Cerebellum (tissue), 4 donors: ENCODE measurements at places on chromosomes 7 and 10. TPM values are rescaled to one million over a fixed set of nuclear protein-coding genes. Genes with fewer than 3 reads are reported as not detected.

- DNase-seq = no peak
Observed at GRCh38 chr7:13912715-13913278, 76.7 kb downstream of the ETV1 start.

Gene C10orf105
- 1.00 TPM for total RNA-seq

Gene ACTL6B
- total RNA-seq = 58.7 TPM

Gene PNLIPRP2
- total RNA-seq = not detected

Gene C10orf67
- 0.54 TPM for total RNA-seq

Gene FBXL13
- 9.2 TPM for total RNA-seq

- DNase-seq = no peak
Observed at GRCh38 chr10:71801361-71801760, 28.0 kb upstream of the VSIR start.

Gene HYAL4
- total RNA-seq = not detected

Gene GJD4
- not detected for total RNA-seq

DNA sequence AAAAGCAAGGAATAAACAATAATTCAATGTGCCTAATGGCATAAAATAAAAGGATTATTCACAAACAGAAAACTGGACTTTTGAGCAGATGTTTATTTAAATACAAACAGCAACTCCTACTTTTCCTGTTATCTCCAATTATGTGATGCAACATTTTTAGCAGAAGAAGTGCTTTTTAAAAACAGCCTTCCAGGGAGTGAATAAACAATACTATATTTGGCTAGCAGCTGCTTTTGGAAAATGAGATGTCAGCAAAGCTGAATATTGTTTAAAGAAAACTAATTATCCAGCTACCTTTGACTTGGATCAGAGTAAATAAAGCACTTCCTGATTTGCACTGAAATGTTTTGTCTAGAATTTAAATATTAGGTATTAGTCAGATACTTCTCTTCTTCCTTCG, 23.2 kb downstream of the CDK1 start:
- no peak for DNase-seq

- no peak for DNase-seq
Observed at GRCh38 chr10:29923416-29923965, 135.9 kb downstream of the JCAD start.

DNA sequence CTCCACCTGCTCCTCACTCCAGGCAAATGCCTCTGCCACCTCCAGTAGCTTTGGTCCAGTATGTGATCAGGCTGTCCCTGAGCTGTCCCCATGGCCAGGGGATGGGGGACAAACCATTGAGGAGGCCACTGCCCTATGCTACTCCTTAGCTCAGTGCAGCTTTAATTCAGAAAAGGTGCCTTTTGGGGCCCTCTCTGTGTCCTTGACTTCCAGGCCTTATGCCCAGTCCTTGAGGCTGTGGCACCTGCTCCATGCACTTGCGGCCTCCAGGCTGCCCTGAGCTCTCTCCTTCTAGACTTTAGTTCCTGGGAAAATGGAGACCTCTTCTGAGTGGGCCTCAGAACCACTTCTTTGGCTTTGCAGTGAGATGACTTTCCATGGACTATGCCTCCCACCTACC, 650.8 kb upstream of the CELF2 start:
- no peak for DNase-seq

DNA sequence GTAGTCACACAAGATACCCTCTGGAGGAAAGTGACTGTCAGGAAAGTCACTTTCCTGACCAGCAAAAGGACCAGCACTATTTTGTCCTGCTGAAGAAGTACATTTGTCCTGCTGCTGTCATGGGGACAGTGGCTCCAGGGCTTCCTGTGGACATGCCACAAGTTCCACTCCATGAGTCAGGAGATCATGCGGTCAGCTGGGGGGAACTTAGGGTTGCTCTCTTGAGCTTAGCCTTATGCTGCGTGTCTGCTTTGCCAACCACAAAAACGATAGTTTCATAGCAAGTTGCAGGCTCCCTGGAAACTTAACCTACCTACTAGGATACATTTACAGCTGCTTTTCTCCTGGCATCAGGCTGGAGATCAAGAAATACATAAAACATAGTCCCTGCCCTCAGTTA, 19.8 kb upstream of the ALOX5 start:
- DNase-seq = no peak

Gene PAPOLB
- 3.9 TPM for total RNA-seq

Gene GPNMB
- total RNA-seq = 5.2 TPM

DNA sequence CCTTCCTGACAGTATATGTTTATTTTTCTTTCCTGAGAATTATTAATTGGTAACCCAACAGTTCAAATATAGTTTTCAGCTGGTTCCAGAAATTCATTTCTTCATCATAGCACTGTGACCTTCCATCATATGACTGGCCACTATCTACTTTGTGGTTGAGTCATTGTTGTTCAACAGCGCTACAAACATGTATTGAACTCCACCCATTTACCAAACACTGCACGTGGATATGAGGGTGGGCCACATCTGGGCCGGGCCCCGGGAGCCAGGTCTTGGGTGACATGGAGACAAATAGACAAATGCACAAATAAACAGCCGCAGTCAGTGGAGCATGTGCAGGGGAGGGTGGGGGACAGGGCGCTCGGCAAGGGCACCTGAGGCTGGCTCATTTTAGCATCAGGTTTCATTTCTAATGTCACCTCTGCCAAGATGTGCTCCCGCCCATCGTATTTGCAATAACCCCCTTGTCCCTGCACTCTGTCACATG, 24.0 kb upstream of the EEPD1 start:
- DNase-seq = no peak

Gene FGFBP3
- 23.3 TPM for total RNA-seq
